NAMALWA (cell line): ENCODE measurements at places on chromosomes 1 and 21.

DNA sequence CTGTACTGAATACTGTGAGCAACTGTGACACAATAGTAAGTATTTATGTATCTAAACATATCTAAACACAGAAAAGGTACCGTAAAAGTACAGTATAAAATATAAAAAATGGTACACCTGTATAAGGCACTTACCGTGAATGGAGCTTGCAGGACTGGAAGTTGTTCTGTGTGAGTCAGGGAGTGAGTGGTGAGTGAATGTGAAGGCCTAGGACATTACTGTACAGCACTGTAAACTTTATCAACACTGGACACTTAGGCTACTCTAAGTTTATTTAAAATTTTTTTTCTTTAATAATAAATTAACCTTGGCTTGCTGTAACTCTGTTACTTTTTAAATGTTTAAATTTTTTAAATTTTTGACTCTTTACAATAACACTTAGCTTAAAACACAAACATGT lies 24.5 kb upstream of the SHCBP1L start:
- DNase-seq, result no peak

DNA sequence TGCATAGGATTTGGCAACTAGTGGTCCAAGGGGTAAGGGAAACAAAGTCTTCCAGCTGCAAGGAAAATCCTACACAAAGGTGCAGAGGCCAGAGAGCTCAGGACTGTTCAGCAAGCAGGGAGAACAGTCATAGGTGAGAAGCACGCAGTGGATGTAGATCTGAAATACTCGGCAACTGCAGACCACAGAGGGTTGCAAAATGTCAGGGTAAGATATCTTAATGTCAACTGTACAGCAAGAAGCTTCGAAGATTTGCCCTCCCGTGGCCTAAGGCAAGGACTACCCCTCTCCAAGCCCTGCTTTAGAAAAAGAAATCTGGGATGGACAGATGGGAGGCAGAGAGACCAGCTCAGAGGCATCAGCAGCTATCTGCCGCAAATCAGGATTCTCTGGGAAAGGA lies 153.4 kb upstream of the IRF2BP2 start:
- DNase-seq, result no peak

- DNase-seq, result no peak
These were observed 44.9 kb downstream of the GLIS1 start for GRCh38 chr1:53693773-53694717.

GRCh38 chr1:87148661-87149060 lies 180.0 kb upstream of the LMO4 start:
- no peak for DNase-seq

GRCh38 chr21:46551636-46552241 lies 53.1 kb downstream of the S100B start:
- no peak for DNase-seq

- no peak for DNase-seq
These were observed 104.0 kb upstream of the PPM1J start for GRCh38 chr1:112818990-112819689.

- no peak for DNase-seq
These were observed 128.2 kb downstream of the KCNN3 start for GRCh38 chr1:154741741-154742495.

DNA sequence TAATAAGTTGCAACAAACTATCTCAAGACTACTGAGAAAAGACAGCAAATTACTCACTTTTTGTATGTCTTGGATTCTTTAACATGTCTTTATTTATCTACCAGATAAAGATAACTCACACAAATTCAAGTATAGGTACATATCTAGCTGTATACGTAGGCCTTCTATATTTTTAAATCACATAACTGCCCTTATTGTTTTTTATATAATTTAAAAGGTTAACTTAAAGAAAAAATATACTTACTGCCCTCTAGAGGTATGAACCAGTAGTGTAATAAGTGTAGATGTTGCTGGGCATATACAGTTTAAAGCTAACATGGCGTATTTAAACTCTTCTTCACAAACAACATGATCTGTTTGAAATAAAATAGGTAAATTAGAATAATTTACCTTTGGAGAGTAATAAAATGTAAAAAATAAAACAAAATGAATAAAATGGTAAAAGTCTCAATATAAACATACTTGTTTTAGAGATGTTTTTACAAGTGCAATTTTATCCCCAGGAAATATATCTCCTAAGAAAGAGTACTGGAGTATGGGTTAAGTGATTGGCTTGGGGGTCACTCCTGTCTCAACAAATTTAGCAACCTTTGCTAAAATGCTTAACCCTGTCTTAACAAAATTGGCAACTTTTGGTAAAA lies 235.2 kb downstream of the KCNT2 start:
- peak; percentile 67 for DNase-seq

- DNase-seq, result no peak
These were observed 34.6 kb upstream of the LHX8 start for GRCh38 chr1:75099581-75099980.

GRCh38 chr1:203516184-203516583 lies 22.2 kb downstream of the OPTC start:
- no peak for DNase-seq

- no peak for DNase-seq
These were observed 22.9 kb downstream of the ASAP3 start for GRCh38 chr1:23461050-23461449.

- no peak for DNase-seq
These were observed 9.2 kb upstream of the ITPKB start for GRCh38 chr1:226748306-226748705.

DNA sequence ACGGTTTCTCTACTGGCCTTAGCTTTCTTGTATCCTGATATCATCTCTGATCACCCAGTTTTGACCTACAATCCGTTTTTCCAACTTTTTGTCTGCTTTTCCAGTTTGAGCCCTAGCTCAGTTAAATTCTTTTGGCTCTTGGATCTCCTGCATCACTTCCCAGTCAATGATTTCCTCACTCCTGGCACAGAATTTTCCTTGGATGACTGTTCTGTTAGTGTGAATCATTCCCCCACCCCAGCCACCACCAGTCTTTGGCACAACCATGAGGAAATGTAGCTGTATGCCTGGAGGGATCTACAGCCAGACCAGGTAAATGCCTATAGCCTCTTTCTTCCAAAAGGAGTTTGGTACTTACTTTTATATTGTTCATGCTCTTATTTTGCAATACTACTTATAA lies 187.2 kb upstream of the PTGFR start:
- no peak for DNase-seq

DNA sequence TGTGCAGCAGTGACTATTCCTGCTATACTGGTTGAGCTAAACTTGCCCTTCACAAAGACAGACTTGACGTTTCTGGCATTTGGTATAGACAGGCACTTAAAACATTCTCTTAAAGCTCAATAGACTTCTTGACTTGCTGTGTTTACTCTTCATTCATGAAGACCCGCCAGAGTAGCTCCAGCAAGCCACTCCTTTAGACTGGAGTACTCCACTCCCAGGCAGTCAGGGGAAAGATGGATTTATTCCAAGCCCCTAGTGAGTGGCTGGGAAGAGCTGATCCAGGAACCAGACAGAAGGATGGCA lies 70.7 kb downstream of the EVA1C start:
- no peak for DNase-seq

- no peak for DNase-seq
These were observed 84.7 kb downstream of the PDE9A start for GRCh38 chr21:42737951-42738590.

GRCh38 chr1:43769350-43769908 lies 62.1 kb downstream of the ST3GAL3 start:
- DNase-seq, result no peak

GRCh38 chr1:109488201-109488600 lies 4.5 kb downstream of the ATXN7L2 start:
- DNase-seq, result no peak

GRCh38 chr1:226149806-226150205 lies 36.7 kb downstream of the ACBD3 start:
- peak; percentile 44 for DNase-seq

DNA sequence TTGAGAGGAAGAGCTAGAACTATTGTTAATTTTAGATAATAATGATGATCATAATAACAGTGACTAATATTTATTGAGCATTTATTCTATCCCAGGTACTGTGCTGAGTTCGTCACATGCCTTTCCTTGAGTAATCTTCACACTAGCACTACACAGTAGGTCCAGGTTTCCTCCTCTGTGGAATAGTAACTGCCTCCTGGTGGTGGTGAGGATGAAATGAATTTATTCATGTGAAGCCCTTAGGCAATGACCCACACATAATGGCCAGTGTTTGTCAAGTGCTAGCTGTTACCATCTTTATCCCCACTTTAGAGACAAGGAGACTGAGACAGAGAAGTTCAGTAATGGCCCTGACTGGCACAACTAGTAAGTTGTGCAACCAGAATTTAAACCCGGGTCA lies 5.9 kb downstream of the NIPAL3 start:
- peak; percentile 22 for DNase-seq

- DNase-seq, result no peak
These were observed 89.5 kb downstream of the SCMH1 start for GRCh38 chr1:41152622-41153044.

- DNase-seq, result peak; percentile 51
These were observed 69.0 kb upstream of the RAVER2 start for GRCh38 chr1:64675718-64676345.

- no peak for DNase-seq
These were observed 28.0 kb downstream of the PRKCZ start for GRCh38 chr1:2078170-2078569.

- DNase-seq, result no peak
These were observed 249.1 kb upstream of the PTBP2 start for GRCh38 chr1:96472471-96472870.

- no peak for DNase-seq
These were observed 12.3 kb upstream of the ALPL start for GRCh38 chr1:21496886-21497285.

DNA sequence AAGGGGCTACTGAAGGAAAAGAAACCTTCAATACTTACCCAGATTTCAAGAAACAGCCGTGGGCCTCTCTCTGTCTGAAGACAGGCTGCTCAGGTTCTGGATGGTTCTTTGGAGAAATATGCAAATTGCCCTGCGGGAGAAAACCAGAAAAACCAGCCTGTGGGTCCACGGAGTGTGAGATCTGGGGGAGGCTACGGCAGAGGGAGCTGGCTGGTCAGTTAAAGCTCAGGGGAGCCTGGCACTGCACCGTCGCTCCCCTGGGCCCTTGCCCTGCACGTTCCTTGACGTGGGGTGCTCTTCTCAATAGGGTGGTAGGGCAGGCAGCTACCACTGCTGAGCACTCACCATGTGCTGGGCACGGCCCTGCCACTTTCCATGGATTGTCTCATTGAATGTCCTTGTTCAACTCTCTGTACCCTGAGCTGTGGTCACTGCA lies 12.7 kb downstream of the TMCO4 start:
- DNase-seq, result no peak
